ENCODE measurements at places on chromosomes 12 and 14.

GRCh38 chr14:33899723-33900341, 51.0 kb downstream of the EGLN3 start:
- no peak for DNase-seq

DNA sequence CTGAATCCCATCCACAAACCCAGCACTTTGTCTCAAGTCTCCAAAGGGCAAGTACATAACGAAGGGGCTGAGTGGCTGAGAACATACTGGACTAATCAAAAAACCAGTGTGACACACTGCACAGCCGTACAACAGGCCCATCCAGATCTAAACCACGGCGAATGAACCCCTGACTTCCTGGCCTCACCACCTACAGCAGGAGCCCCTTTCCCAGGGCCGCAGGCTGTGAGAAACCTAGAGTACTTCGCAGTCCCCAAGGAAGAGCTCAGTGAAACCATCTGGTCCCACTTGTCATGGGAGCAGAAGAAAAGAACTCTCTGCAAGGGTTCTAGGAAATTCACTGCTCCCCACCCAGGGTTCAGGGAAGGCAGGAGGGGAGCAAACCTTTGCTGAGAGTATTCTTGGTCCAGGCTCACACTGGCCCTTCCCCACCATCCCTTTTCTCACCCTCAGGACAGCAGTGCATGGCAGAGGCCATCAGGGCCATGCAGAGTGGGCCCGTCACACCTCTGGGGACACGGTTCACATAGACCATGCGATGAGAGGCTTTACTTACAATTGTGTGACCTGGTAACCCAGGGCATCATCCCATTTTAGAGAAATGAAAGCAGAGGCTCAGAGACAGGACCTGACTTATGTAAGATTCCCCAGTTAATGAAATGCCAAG, 192.8 kb downstream of the BCL11B start:
- DNase-seq = no peak

- no peak for DNase-seq
Observed at GRCh38 chr14:26404927-26405326, 192.9 kb downstream of the NOVA1 start.

DNA sequence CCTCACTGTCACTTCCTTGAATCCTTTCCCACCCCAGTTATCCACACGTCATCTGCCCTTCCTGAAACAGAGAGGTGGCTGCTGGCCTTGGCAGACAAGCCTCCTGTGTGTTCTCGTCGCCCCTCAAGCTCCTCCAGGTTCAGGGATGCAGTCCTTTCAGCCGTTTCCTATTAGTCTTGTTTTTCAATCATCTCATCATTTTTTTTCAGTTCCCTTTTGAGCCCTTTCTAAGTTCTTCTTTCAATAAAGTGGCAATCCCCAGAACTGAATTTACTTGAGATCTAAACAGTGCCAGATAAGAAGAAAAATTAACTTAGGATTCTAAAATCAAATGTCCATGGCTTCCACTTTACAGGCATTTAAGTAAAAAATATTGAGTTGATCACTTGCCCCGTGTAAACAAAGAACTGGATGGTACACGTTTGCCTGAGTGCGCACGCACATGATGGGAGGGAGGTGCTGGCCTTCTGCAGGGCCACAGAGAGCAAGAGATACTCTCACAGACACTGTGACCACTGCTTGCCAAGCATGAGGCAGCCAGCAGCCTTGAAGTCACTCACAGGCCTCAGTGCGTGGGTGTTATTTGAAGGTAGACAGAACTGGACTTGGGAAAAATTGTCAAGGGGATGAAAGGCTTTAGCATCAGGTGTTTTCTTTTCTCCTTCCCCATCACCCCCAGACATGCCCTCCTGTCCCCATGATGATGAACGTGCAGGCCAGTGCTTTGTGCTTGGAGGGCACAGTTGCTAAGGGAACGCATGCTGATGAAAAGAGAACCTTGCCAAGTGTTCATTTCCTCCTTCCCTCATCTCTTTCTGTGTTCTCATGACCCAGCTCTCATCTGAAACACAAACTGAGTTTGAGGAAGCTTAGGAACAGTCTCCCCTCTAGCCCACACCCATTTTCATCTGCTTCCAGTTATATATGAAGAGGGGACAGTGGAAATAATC, 408.3 kb downstream of the EGLN3 start:
- DNase-seq = no peak

- no peak for DNase-seq
Observed at GRCh38 chr14:22434901-22435550, 154.0 kb downstream of the DAD1 start.

DNA sequence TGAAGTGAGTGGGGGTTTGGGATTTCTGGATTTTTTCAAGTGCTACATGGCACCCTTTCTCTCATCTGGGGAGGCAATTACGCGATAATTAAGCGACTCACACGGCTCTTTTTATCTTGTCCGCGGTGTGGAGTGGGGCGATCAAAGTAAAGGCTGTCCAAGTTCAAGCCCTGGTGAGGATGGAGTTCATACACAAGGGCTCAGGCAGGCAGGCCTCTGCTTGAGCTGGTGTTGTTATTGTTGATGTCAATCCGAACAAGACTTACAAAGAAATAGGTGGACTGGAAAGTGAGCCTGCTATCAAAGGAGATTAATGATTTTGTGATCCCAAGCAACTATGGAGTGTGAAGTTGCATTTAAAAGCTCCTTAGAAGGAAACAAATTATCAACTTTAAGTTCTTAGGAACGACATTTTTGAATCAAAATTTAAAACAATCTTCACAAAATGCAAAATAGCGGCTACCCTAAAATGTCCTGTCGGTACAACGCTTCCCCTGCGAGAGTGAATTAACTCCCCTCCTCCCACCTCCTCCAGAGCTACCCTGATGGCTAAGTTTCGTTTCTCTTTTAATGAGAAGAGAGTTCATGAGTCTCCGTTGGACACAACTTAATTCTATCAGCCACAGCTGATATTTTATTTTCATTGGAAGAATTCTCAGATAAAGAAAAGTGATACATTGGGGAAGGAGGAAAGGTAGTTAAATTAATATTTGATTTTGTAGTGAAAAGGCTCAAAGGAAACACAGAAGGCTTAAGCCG, 5.9 kb downstream of the FOXA1 start:
- no peak for DNase-seq

- DNase-seq = peak; percentile 44
Observed at GRCh38 chr14:34874386-34875030, 652 bp downstream of the BAZ1A start.

- no peak for DNase-seq
Observed at GRCh38 chr14:94612174-94612573, at the start of gene SERPINA3. TSS of gene SERPINA3 (plus strand) at chr14:94612391. CDS start at chr14:94614442, 2,051 bp downstream.

- DNase-seq = no peak
Observed at GRCh38 chr12:69660164-69660863, 38.8 kb downstream of the BEST3 start.

GRCh38 chr14:87351007-87351406, 642.0 kb downstream of the GALC start:
- DNase-seq = no peak

DNA sequence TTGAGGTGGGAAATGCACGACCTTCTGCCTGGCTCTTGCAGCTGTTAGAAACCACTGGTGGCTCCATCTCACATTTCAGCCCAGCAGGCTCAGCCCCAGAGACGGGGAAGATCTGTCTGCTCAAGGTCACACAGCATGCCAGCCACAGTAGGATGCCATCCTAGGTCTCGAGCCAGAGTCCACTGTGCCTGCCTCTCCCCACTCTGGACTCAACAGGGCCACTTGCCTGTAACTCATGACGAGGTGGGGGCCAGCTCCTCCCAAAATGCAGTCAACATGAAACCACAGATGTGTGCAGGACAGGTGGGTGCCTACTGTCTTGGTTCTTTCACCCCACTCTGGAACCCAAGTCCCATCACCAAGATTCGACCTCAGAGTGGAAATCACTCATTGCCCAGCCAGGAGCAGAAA, 23.2 kb downstream of the BCL11B start:
- no peak for DNase-seq

DNA sequence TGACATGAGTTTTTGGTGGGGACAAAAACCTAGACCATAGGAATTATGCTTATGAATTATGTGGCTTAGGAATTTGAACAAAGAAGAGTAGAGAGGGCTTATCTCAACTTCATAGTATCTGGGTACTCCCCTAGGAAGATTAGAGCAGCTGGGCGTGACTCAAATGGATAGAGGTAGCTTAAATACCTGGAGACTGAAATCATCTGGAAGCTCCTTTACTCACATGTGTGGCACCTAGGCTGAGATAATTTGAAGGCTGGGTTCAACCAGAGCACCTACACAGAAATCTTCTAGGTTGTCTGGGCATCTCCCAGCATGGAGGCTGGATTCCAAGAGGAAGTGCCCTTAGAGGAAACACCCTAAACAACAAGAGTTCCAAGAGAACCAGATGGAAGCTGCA, 393.9 kb downstream of the ADAMTS20 start:
- DNase-seq = no peak

DNA sequence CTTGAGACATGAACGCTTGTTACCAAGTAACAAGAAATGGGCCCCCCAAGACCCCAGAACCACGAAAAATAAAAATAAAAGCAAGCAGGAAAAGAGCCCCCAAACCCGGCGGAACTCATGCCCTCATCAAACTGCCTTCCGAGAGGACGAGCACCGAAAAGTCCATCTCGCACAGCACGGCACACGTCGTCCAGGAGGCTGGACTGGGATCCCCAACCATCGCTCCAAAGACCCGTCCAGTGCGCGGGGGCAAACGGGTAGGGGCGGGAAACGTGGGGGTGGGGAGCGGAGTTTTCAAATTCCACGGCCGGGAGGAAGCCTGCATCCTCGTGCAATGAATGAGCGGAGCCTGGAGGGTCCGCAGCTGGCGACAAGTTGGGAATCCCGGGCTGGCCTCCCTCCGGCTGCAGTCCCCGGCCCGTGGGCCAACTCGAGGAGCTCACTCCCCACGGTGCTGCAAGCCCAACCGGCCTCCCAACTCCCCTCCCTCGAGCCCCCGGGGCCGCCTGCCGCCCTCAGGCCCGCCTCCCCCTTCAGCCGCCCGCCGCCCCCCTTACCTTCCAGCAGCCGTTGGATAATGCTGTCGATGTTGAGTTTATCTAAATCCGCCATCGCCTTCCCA, 484 bp downstream of the PPP1CC start:
- DNase-seq = peak; percentile 35

- DNase-seq = no peak
Observed at GRCh38 chr14:60655119-60655897, 6.0 kb upstream of the SIX1 start.

DNA sequence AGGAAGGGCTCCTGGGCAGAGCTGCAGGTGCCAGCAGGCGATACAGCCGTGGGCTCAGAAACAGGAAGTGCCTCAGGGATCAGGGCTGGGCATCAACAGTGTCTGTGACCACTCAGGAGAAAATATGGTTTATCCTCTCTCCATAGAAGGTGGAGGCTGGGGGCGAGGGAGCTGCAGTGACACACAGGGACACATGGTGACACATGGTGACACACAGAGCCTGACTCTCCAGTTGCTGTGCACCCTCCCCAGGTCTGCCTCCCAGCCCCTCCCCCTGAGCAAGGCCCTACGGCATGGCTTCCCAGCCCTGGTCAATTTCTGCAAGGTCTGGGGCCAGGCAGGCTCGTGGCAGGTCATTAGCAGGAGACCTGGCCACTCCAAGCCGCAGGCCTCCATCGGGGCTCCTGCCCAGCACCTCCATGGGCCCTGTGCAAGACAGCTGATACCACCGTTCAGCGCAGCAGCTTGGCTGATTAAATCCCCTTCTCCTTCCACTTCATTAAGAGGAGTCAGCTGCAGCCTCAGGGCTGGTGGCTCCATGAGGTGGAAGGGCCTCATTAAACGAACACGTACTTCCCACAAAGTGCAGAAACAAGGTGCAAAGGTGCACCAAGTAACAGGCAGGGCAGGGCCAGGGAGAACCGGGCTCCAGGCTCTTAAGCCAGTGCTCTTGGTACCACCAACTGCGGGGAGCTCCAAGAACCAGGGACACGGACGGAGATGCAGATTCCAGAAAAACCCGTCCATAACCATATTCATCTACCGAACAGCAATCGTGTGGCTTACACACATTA, 60.7 kb downstream of the CCNK start:
- DNase-seq = no peak

DNA sequence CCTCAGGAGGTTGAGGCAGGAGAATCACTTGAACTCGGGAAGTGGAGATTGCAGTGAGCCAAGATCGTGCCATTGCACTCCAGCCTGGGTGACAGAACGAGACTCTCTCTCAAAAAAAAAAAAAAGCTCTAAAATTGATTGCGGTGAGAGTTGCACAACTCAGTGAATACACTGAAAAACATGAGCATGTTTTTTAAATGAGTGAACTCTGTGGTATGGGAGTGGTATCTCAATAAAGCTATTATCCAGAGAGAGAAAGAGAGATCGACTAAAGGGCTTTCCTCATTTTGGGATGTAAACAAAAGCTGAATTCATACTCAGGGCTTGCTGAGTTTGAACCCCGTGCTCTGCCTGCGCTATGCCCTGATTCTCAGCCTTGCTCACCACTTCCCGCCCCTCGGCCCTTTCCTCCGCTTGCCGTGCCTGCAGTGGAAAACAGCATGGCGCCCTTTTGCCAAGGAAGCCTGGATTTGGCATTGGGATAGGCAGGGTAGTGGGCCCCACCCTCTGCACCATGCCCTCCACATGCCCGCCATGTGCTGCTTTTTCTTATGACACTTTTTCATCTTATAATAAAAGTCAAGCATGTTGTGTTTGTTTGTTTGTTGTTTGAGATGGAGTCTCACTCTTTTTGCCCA, 102.5 kb downstream of the LGMN start:
- DNase-seq = peak; percentile 48

- DNase-seq = no peak
Observed at GRCh38 chr12:40171501-40171900, 53.3 kb upstream of the LRRK2 start.

DNA sequence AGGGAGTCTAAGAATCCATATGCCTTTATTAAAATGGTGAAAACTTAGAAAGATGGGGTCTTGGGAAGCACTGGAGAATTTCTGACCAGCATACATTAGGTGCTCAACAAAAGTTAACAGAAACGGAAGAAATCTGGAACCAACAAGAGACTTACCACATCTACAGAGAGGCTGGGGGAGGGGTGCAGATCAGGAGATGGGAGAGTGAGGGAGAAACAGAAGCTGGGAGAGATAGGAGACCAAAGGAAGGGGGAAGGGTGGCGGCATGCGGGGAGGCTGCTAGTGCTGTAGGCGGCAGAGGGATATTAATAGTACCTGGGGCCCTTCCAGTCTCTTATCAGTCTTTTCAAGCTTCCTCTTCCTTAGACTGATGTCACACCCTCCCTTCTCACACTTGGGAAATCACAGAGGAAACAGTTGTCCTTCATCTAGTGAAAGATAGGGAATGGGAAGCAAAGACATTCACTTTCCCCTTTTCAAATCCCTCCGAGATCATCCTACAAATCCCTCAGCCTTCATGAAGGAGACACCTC, 18.1 kb downstream of the ZBTB39 start:
- DNase-seq = no peak

GRCh38 chr14:88611878-88612277, 49.0 kb downstream of the ZC3H14 start:
- DNase-seq = no peak

GRCh38 chr14:24080888-24081738, 9.8 kb downstream of the CPNE6 start:
- no peak for DNase-seq

GRCh38 chr14:39868949-39869348, 436.7 kb upstream of the FBXO33 start:
- DNase-seq = no peak

DNA sequence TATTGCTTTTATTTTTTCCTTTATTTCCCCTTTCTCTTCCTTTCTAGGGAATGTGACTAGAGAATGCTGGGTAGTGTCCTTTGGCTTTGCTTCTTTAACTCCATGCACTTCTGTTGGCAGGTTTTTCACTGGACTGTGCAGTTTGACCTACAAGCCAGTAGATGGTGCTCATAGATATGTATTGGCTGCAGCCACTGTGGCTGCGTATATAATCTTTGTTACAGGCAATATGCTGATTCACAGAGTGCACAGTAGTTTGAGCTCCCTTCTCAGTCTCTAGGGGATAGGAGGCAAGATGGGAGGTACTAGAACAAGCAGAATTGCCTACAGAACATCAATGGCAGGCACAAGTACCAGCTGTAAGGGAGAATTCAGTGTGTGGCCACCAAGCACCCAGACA, 503.5 kb downstream of the LRFN5 start:
- peak; percentile 42 for DNase-seq
